ENCODE measurements at places on chromosomes 6 and 20.

- DNase-seq = no peak
Measured at GRCh38 chr20:45940053-45940452, 5.6 kb downstream of the PCIF1 start.

DNA sequence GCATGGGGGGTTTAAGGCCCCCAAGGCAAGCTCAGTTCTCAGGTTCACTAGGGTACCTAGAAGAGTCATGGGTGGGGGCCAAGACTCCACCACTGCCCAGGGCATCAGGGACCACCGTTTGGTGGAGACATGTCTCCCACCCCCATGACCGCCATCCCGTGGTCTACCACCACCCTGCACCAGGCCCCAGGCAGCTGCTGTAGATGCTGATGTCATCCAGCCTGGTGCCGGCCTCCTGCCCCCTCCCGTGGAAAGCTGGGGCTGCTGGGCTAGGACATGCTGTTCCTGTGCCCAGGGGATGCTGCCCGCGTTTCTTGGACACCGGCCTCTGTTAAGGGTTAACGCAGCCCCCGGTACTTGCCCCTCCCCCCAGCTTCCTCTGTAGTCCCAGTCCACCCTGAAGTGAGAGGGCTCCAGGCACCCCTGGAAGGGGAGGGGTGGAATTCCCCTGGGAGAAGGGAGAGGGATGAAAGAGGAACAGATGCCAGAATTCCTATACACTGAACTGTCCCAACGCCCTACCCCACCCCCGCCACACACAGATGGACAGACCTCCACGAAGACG is 587 bp downstream of the IP6K3 start:
- DNase-seq = no peak

DNA sequence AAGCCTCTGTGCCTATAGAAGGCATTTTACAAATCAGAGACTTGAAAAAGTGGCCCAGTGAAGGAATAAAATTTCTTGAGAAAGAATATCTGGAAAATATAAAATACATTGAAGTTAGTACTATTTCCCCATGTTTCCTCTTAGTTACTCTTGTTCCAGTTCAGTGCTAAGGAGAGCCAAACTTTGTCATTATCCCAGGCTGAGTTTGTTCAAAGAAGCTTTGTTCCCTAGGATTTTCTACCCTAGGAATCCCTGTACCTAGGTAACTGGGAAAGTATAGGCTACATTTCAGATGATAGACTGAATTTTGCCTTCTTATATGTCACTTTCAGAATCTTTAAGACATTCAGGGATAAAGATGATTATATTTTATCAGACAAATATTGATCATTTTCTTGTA is 1395.7 kb upstream of the MAP3K7 start:
- DNase-seq = no peak

- no peak for DNase-seq
Measured at GRCh38 chr6:161166677-161167076, 107.2 kb downstream of the AGPAT4 start.

DNA sequence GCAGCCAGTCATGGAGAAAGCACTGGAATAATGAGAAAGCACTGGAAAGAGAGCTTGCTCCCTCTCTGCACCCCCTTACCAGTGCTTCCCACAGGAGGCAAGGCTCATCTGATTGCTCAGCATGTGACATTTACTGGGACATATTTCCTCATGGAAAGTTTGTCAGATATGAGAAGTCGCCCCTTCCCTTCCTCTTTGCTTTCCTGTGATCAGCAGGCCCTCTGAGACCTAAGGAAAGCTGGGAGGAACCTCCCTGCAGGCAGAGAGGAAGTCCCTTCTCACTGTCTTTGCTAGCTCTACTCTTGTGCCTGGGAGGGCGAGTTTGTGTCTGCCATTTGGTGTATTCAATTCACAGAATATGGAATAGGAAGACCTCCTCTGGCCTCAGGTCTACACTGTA is 283.8 kb downstream of the ALDH8A1 start:
- no peak for DNase-seq

DNA sequence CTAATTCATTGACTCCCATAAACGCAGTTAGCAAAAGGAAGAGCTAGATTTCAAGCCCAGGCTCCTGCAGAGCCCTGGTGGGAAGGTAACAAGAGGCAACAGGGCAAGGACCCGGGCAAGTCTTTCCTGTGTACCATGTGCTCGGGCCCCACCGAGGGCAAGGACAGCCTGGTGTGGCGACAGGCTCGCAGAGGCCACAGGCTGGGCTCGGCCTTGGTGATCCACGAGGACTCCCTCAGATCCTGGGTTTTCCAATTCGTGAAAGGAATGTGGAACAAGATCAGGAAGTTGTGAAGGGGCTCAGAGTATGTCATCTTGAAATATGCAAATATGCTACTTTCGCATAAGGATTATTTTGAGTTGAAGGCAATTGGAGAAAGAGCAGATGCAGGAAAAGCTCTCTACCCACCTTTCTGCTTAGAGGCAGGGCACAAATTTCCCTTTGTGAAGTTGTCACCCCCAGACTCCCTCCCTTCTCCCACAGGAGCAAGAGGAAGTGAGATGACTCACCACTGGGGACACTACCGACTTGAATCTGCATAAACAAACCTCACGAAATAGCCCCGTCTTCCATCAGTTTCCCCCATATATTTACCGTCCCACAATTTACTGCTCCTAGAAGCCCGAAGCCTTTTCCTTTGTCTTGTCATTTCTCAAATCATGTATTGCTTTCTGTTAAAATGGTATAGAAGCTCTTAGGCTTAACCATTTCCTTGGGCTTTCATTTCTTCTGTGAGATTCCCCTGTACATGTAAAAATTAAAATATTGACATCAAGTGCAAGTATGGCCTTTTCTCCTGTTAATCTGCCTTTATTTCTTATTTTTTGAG is 79.0 kb downstream of the PSMG4 start:
- no peak for DNase-seq
